ENCODE measurements at places on chromosomes 16 and 17. TPM values are rescaled to one million over a fixed set of nuclear protein-coding genes. Genes with fewer than 3 reads are reported as not detected.

Gene MON1B
- polyA plus RNA-seq, result 16.0 TPM

Gene KLHL10
- polyA plus RNA-seq, result 0.33 TPM

Gene PPY
- polyA plus RNA-seq, result not detected

Gene SLFN12
- polyA plus RNA-seq, result 26.1 TPM

Gene TBC1D3B
- polyA plus RNA-seq, result 0.42 TPM

Gene ADGRG3
- polyA plus RNA-seq, result not detected

Gene OTOP3
- not detected for polyA plus RNA-seq

Gene MEIOB
- not detected for polyA plus RNA-seq

Gene POLR2C
- polyA plus RNA-seq, result 84.0 TPM

Gene SEZ6
- polyA plus RNA-seq, result not detected
